ENCODE measurements at places on chromosomes 7 and 10.

- no peak for DNase-seq
These were observed 1.8 kb downstream of the PFKFB3 start for GRCh38 chr10:6204341-6205191.

- DNase-seq: no peak
These were observed 95.4 kb downstream of the TCF7L2 start for GRCh38 chr10:113045147-113046055.

DNA sequence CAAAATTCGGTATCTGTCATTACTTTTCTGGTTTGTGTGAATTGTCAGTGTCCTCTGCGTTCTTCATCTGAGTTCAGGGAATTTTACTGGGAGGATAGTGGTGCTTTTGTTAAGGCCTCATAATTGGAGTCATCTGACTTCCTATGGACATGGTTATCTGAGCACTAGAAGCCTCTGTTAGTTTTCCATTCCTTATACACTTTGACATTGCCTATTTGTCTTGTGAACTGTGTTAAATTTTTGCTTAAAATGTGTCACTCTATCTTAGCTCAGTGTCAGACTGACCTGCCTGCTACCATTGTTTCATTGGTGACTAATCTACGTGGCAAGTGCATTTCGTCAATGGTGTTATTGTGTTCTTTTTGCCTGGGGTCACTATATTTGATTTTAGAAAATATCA is 253.3 kb downstream of the SEMA3A start:
- no peak for DNase-seq

- DNase-seq: no peak
These were observed 63.5 kb downstream of the GRK5 start for GRCh38 chr10:119270762-119271366.

- DNase-seq: no peak
These were observed 137.5 kb upstream of the PRPS1L1 start for GRCh38 chr7:18165166-18165565.

GRCh38 chr7:3544202-3544601 is 243.2 kb downstream of the SDK1 start:
- DNase-seq: no peak

DNA sequence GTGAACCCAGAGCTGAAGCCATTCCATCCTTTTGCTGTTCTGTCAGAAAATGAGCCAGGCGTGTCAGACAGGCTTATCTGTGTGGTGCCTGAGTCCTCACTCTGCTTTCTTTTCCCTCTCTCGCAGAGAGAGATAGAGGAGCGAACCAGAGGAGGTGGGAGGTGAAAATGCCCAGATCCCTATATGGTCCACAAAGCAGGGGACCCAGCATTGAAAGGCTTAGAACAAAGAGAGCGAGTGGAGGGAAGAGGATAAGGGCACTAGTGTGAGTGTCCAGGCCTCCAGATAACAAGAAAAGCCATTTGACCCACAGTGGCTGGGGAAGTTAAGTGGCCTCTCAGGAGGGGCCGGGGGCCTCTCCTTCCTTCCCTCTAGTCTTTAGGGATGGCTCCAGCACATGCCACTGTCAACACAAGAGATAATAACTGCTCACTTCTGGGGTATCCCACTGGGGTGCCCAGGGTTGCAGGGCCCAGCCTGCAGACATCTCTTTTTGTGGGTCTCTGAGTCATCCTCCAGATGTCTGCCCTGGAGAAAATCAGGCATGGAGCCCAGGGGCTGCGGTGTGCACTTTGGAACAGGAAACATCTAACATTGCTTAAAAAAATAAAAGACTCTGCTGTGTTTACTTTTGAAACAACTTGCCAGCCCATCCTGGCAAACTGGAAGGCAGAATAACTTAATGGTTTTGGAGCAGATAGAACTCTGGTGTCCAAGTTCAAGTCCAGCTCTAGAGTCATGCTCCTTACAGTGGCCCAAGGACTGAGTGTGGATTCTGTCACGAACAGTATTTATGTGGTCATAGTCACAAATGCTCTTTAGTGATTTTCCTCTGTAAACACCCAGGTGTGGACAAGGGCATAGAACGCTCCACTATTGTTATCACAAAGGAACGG is 189.5 kb downstream of the CXCL12 start:
- no peak for DNase-seq

- no peak for DNase-seq
These were observed 76.0 kb downstream of the ATXN7L1 start for GRCh38 chr7:105800442-105800841.

DNA sequence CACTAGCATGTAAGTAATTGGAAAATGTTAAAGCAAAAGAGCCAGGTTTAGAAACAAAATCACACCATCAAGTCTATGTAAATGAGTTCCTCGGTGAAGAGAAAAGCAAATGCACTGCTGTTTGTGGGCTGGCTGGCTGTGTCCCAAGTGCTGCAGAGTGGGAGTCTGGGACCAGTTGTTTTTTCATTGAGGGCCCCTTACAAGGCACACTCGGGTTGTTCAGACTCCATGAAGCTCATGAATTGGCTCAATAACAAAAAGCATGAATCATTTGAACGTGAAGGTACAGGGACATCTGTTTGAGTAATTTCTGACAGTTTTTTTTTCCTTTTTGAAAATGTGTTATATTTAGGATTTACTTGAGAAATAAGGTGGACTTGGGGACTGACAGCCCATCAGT is 28.0 kb downstream of the GRK5 start:
- no peak for DNase-seq

- no peak for DNase-seq
These were observed 1.0 kb upstream of the TMEM184A start for GRCh38 chr7:1557006-1557405.

DNA sequence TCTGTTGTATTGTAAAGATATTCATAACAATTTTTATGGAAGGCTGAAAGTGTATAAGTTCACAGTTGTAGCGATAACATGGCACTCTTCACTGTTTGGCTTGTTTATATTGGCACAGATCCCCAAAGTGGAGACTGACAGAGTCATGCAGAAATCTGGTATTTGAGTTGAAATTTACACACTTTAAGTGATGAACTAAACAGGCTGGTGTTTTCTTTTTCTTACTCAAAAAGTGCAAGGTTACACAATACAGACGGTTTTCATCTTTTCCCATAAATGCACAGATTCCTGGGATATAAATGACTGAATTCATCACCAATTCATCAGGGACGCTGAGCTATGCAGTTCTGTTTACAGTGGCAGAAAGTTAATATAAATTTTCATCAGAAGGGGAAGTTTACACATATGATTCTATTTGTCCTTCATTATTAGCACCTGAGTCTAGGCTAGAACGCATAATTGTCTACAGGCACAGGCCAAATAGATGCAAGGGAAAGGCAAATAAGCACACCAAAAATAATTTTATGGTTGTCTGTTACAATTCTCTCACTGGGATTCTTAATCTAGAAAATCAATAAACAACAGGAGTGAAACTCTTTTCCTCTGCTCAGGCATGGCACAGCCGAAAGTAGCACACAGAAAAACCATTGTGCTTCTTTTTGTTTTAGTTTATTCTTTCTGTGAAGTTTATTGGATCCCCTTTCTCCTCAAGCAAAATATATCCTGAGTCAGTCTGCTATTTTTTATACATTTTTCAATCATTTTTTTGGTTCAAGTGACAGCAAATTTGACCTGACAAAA is 88.0 kb downstream of the FOXP2 start:
- no peak for DNase-seq

DNA sequence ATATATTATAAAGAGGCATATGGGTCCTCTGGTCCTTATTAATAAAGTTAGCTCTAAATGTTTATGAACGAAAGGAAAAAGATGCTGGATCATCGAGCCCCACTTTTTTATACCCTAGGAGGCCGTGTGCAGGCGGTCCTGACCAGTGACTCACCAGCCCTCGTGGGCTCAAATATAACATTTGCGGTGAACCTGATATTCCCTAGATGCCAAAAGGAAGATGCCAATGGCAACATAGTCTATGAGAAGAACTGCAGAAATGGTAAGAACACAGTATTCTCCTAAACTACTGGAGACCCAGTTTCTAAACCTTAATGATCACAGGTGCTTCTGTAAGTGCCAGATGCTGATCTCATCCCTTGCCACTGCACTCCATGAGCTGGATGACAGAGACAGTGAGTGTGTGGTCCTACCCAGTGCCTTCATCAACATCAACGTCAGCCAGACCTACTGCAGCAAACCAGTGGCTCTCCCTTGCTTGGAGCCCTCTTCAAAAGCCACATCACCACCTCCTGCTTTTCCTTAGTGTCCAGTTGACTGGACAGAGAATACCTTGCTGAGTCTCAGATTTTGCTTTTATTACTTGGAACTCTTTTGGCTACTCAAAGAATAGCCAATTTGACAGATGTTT is 7.6 kb downstream of the GPNMB start:
- DNase-seq: no peak

GRCh38 chr7:28626624-28627262 is 214.4 kb downstream of the CREB5 start:
- no peak for DNase-seq

DNA sequence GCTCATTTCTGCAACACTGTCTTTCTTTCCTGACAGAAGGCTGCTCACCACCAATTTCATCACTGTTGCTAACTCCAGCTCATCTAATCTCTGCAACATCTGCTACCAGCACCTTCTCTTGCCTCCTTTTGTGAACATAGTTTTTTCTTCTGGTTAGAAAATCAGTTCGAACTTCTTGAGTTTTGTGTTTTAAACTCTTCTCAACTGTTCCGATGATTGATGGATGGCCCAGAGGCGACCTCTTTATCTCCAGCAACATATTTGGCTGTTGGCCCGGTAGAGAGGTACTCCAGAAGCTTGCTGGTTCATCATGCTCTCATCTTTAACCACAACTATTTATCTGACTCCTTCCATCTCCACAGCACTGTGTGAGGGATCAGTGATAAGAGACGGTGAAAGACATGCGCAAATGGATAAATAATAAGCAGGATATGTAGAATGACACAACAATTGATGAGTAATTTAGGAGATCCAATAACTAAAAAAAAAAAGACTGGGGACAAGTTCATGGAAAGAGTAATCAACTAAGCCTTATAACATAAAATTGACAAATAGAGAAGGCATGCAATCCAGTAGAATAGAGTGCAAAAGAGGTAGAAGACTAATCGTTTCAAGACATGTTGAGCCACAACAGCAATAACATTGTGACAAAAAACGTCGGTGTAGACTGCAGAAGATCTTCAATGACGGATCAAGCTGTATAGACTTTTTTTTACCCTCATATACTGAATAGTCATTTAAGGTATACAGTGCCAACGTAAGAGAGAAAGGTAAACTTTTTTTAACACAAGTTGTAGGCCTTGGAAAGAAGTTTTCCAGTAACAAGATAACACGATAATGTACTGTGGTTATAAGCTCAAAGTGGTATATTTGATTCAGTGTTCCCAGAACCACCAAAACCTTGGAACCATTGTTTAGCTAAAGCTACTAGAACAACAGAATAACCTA is 152.2 kb downstream of the CRPPA start:
- no peak for DNase-seq

DNA sequence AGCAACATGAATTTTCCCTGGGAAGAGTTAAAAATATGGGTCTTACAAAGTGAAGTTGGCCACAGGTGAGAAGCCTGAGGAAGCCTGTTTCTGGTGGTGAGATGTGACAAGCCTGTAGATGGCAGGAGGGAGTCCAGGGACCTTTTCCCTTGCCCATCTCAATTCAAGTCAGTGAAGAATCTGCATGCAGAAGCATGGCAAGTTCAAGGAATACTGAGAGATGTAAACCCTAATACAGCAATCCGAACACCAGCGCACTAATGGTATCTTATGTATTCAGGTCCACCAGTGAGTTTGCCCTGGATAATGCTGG is 73.6 kb downstream of the RHOBTB1 start:
- DNase-seq: no peak

GRCh38 chr7:142933092-142933475 is 462 bp downstream of the TRPV5 start:
- no peak for DNase-seq

DNA sequence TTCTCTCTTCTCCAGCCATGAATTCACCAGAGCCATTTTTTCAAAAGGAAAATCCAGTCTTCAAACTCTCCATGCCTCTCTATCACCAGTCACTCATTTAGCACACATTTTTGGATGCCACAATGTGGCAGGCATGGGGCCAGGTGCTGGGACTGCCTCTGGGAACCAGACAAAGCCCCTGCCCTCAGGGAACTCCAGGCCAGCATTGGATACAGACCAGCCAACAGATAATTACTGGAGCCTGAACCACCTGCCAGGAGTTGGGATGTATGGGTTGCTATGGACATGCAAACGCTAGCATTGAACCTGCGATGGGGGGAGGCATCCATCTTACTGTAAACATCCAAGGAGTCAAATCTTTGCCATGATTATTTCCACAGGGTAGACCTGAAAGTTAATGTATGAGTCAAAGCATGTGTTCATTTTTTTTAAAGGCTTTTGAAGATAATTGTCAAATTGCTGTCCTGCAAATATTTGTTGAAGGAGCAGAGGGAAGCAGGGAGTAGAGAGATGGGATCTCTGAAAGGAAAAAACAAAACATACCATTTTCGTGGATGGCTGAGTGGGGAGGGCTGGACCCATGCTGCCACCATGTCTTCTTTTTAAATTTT is 43.2 kb downstream of the SRRM3 start:
- DNase-seq: no peak

DNA sequence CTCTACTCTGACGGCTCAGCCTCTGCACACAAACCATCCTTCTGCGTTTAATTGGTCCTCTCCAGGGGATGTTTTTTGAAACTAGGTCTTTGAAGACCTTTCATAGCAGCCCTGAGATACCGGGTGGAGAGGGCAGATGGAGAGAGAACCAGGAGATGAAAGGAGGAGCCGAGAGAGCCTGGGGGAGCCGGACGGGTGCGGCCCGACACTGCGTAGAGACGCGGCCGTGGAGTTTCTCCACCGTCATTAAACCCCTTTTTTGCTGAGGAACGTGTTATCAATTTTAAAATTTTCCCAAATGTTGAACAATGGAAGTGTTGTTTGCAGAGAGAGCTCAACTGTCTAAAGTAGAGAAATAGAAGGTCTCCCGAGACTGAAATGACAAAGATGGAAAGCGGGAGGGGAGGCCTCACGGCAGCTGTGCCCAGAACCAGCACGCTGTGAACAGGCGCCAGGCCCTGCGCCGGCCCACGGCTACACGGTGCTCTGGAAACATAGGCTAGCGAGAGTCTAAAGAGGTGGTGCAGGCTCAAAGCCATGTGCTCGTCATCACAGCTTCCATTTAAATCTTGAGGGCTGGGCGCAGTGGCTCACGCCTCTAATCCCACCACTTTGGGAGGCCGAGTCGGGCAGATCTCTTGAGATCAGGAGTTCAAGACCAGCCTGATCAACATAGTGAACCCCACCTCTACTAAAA is 307.0 kb downstream of the PTPRN2 start:
- DNase-seq: no peak

GRCh38 chr10:68176797-68177196 is 55.1 kb downstream of the ATOH7 start:
- DNase-seq: no peak

GRCh38 chr7:159098811-159099655 is 45.6 kb downstream of the VIPR2 start:
- no peak for DNase-seq

- DNase-seq: no peak
These were observed 2.9 kb upstream of the LCOR start for GRCh38 chr10:96829029-96829773.

GRCh38 chr7:143387156-143387975 is 6.2 kb downstream of the ZYX start:
- DNase-seq: no peak

GRCh38 chr7:27992755-27993493 is 187.7 kb downstream of the JAZF1 start:
- no peak for DNase-seq

GRCh38 chr7:37193087-37193774 is 255.4 kb downstream of the ELMO1 start:
- DNase-seq: no peak
